ENCODE measurements at places on chromosomes 3 and 15.

DNA sequence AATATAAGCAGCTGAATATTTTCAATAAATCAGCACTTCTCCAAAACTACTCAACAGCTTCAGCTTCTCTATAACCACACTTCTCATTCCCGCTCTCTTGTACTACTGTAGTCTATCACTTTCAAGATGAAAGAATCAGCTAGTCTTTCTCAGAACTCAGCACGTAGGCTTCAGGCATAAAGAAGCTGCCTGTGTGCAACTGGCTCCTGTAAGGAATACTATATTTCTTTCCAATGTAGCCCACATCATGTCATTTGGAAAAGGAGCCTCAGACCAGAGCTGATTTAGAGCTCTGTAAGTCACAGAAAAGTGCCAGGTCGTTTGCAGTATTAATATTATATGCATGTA lies 62.3 kb downstream of the FMN1 start:
- no peak for DNase-seq

DNA sequence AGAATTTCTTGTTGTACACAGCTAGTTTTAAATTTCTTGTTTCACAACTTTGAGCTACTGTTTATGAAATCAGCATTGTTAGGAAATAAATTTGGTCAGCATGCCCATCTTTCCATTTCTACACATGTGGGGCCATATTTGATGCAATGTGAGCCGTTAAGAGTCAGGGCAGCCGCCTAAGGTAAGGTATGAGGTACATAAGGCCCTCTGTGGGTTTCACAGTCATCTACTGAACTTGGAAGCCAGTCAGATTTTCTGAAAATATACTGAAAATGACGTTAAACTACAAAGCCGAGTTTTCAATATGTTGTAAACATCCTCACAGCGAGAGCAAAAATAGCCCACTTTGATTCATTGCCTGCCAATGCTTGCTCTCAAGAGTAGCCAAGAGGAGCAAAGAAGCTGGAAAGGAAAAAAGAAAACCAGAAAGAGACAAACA lies 94.7 kb upstream of the PDZRN3 start:
- no peak for DNase-seq

- peak; percentile 12 for DNase-seq
Observed at GRCh38 chr3:196127308-196128040, 45.6 kb upstream of the TFRC start.

GRCh38 chr3:21744793-21745192 lies 6.2 kb downstream of the ZNF385D start:
- DNase-seq: no peak

DNA sequence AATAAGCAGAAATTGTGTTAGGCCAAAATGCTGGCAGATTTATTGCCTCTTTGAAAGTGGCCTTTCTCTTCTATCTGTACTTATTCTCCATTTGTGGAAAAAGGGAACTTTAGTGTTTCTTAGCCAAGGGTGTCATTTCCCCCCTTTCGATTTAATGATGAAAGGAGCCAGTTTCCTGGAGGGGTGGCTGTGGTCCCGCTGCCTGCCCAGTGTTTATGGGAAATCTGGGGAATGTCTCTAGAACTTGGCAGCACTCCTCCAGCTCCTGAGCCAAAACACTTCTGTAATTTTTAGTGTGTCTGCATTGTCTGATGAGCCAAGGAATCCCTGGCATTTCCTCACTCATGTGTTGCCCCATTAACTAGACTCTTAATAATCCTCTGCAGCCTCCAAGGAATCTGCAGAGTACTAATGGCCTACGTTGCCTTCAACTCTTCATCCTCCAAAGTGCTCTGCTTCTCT lies 448.8 kb downstream of the GRM7 start:
- DNase-seq: peak; percentile 74

Measured in Kasumi-1 (cell line).